ENCODE measurements at places on chromosomes 6 and 20.

DNA sequence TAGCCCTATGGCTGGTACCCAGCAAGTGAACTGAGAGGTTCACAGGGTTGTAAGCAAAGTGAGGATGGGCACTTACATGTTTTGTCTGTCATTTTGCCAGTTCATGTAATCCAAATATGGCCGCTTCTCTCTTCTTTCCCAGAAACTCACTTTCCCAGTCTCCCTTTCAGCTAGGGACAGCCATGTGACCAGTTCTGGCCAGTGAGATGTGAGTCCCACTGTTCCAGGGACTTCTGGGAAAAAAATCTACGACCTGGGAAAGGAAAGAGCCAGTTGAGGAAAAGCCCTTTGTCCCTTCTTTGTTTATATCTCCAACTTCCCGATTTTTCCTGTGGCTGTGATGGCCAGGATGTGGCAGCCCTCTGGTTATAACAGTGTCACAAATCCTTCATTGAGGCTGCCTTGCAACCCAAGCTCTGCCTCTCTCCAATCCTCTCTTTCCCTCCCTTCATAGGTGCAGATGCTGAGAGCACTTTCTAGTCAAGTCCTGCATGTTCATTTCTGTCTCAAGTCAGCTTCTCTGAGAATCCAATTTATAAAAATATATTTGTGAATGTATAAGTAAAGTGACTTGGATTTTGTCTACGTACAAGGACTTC is 148.6 kb upstream of the ZFP64 start:
- DNase-seq, result peak; percentile 3

- DNase-seq, result no peak
Measured at GRCh38 chr6:4901386-4902061, 102.3 kb downstream of the RPP40 start.

- DNase-seq, result no peak
Measured at GRCh38 chr6:106053484-106054205, 32.5 kb upstream of the PRDM1 start.

GRCh38 chr6:154800338-154800737 is 67.1 kb downstream of the SCAF8 start:
- no peak for DNase-seq

GRCh38 chr6:43295456-43295855 is 2.6 kb upstream of the SLC22A7 start:
- no peak for DNase-seq

- DNase-seq, result no peak
Measured at GRCh38 chr6:163348789-163349680, 65.5 kb upstream of the QKI start.

DNA sequence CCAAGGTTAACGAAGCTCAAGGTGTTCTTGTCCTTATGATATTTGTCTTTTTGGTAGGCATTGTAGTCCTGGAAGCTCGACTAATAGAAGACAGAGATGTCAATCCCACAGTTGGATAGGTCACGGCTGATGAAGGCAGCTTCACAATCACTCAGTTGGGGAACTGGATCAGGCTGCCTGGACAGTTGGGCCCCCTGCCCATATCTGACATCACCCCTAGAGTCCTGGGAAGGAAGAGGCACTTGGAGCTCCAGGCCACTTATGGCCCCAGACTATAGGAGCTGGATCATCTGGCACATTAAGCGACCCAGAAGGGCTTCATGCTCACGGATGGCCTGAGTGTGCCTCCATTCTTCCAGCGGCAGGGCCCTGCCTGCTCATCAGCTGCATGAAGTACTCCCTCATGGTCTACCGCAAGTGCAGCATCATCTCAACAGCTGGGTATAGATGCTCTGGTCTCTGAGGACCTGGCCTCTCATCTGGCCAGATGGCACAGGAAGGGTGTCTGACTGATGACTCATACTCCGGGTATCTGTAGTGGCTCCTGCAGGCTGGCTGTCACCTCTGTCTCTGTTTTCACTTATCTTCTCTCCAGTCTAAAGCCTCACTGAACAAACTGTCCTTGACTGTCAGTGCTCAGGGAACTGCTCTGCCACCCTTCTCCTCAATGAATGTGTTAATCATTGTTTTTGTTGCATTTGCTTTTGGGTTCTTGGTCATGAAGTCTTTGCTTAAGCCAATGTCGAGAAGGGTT is 29.2 kb upstream of the SSR1 start:
- no peak for DNase-seq

DNA sequence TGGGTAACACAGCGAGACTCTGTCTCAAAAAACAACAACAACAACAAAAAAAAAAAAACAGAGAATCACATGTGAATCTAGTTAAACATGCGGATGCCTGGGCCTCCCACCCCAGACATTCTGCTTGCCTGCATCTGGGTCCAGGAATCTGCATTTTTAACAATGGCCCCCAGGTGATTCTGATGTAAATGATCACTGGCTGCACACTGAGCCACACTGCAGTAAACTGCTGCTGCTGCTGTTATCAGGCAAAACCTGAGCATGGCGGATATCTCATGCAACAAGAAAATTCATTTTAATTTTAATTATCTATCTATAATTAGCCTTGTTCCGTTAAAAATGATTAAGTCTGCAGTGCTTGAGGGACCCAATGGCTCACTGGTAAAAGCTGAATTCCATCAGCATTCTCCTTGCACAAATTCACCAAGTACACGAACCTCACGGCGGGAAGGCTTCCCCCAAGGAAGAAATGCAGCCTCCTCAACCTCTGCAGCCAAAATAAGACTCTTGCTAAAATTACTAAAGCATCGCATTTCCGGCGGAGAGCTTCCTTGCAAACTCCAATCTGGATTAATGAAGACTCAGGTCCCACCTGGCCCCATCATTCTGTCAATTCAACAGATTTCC is 81.6 kb upstream of the SNX9 start:
- no peak for DNase-seq

DNA sequence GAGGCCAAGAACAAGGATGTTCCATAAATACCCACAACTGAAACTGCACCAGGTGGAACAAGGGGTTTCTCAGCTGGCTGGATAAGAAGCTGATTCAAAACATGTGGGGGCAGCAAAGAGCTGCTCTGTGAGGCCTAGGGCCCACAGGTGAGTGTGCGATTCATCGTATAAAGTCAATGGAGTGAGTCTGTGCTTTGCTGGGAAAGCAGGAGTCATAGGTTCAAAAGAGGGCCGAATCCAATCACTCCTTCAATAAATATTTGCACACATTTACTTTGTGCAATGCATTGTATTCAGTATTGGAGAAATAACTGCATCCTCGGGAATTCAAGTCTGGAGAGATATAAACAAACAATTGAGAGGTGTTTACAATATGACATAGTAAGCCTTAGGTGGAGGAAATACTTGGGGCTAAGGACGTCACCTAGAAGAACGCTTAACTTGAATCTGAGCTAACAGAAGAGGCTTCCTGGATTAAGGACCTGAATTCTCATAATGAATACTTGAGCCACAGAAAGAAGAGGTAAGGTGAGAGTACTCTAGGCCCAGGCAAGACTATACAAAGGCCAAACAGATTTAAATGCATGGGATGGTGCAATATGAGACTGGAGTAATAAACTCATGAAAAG is 83.7 kb upstream of the TMEM30A start:
- peak; percentile 32 for DNase-seq

DNA sequence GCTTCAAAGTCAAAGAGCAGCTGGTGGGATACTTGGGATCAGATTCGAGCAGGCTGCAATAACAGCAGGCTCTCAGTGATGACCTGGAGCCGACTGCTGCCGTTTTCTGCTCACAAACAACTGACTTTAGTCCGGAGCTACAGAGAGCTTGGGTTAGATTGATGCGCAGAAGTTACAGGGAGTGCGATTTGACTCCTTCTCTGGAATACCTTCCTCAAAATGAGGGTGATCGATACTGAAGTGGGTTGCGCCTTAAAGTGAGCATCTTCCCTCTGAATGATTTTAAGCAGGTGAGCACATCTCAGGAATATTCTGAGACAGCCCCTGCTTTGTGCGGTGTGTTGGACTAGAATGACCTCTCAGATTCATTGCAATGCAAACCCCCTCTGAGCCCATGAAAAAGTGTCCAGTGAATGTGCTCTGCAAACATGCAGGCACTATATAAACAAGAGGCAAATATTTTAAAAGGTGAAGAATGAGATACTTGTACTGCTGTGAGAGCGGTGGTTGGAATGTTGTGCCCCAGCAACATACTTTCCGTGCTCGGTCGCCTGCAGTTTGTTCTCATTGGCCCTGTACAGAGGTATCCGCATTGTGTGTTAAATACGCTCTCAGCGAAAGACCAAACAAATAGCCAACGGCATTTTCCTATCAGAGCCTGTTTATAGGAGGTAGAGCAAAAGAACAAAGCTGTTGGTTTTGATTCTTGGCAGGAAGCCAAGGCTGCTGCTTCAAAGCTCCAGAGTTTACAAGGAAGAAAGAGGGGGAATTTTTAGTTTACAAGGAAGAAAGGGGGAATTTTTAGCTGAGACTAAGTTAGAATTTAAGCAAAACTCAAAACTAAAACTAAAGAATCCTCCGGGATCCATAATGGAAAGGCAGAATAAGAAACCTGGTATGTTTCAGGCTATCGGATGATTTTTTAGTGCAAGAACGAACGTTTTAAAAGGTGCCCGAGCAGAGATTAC is 67.7 kb downstream of the PHACTR2 start:
- peak; percentile 59 for DNase-seq

DNA sequence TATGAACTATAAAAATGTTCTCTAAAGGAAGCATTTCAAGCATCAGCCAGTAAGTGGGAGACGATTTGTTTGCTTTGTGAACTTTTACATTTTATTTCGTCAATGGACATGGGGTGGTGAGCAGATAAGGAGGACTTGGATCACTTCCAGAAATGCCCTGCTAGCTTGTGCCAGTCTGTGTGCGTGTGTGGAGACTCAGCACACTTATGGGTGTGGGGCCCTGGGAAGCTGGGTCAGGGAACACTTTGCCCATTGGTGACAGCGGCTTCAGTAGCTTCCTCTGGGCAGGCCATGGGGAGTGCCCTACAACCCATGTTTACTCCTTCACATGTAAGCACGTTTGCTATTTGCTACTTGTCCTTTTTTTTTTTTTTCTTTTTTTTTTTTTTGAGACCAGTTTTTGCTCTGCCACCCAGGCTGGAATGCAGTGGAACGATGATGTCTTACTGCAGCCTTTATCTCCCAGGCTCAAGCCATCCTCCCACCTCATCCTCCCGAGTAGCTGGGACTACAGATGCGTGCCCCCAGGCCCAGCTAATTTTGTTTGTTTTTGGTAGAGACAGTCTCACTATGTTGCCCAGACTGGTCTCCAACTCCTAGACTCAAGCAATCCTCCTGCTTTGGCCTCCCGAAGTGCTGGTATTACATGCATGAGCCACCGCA is 24.2 kb downstream of the PRDM1 start:
- no peak for DNase-seq

DNA sequence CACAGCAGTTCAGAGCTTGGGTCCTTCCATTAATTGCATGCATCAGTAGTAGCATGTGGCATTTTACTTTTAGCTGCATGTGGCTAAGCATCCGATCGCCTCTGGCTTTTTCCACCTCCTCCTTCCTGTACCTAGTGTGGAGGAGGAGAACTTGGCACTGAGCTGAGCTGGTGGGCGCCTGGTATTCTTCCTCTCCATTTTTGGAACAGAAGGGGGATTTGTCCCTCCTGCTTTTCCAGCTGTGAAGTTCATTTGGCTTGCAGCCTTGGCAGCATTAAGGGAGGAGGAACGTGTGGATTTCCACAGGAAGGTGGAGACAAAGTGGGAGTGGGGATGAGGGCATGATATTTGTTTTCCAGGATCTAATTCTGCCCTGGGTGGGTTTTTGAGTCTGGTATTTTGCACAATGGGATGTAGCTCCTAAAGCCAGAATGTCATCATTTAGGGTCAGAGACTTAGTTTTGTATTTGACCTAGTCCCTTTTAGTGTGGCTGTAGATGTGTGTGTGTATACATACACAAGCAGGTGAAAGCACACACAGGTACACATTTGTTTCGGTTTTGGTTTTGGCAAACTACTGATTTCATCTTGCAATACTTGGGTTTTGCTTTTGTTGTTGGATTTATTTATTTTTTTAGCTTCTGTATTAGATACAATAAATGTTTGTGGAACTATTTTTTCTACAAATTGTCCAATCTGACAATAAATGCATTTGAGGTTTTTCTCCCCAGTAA is 90.0 kb downstream of the SASH1 start:
- DNase-seq, result no peak

- DNase-seq, result no peak
Measured at GRCh38 chr20:56386219-56386618, 5.8 kb downstream of the AURKA start.

DNA sequence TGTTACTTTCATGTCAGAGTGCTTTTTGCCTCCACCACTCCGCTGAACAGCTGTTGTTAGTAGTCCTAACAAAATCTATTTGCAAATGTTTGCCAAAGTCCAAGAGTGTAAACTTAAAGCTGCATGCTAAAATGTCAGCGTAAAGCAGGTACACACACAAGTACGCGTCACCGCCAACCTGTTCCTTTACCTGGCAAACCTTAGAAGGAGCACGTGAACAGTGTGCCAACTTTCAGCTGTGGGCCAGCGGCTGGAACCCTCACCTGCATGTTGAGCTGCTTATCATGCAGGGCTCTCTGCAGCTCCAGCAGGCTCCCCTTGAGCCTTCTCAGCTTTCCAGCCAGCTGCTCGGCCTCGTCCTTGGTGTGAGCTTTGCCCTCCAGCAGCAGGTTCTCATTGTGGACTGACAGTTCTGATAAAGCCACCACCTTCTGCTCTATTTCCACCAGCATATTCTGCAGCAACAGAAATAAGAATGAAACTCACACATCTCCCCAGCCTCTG is 359.3 kb downstream of the SYNE1 start:
- no peak for DNase-seq

- no peak for DNase-seq
Measured at GRCh38 chr6:28856620-28857005, 67.2 kb downstream of the TRIM27 start.

DNA sequence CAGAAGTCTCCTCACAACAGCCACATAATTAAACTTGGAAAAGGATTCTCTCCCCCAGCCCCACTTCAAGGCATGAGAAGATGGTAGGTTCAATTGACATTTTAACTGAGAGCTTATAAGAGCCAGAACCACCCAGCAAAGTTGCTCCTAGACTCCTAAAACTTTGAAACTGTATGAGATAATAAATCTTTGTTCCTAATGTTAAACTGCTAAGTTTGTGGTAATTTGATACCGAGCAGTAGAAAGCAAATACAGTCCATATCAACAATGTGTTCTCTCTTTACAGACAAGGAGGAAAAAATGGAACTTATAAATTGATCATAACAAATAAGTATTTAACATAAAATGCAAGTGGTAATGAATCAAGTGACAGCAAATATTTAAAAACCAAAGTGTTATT is 831.8 kb downstream of the MAFB start:
- DNase-seq, result no peak

- DNase-seq, result no peak
Measured at GRCh38 chr6:47075741-47076421, 33.7 kb upstream of the ADGRF1 start.

DNA sequence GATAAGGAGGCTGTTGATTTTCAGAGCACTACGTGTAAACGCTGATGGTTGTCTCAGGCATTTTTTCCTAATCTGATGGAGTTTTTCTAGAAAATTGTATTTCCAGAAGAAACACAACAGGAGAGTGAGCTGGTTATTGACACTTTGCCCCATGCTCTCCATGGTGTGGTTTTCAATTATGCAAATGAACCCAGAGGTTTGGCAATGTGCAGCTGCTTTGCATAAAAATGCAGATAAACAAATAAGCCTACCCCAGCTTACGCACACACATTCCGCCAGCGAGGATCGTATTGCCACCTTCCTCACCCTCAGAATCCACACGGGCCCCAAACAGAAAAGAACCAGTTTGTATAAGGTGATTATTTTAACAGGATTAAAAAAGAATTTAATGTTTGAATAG is 45.1 kb upstream of the FRMD1 start:
- no peak for DNase-seq

- DNase-seq, result no peak
Measured at GRCh38 chr6:30893001-30893591, 8.8 kb downstream of the DDR1 start.

- DNase-seq, result no peak
Measured at GRCh38 chr6:145254649-145255401, 480.5 kb downstream of the EPM2A start.
